AG08395 (cell line): ENCODE measurements at places on chromosomes 12 and 14.

GRCh38 chr12:89976866-89977265 lies 268.2 kb upstream of the ATP2B1 start:
- no peak for DNase-seq

- DNase-seq = no peak
Measured at GRCh38 chr12:32893458-32893857, 3.1 kb downstream of the PKP2 start.

- no peak for DNase-seq
Measured at GRCh38 chr14:97177016-97177415, 379.8 kb downstream of the VRK1 start.

DNA sequence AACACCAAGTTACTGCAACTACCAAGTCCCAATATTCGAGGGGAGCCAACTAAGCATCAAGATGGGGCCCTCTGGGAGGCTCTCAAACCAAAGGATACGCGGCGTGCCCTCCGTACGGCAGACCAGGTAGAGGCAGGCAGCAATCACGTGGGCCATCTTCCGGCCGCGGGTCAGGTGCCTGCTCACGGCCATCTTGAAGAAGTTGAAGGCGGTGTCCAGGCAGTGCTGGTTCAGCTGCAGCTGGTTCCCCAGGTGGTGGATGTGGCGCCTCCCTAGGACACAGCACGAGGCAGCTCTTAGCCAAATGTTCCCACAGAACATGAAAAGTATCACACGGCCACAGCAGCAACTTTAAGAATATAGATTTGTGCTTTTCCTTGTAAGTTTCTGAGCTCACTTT lies 24.3 kb downstream of the BTBD6 start:
- DNase-seq = no peak

- DNase-seq = no peak
Measured at GRCh38 chr12:131583090-131583712, 127.7 kb upstream of the SFSWAP start.

DNA sequence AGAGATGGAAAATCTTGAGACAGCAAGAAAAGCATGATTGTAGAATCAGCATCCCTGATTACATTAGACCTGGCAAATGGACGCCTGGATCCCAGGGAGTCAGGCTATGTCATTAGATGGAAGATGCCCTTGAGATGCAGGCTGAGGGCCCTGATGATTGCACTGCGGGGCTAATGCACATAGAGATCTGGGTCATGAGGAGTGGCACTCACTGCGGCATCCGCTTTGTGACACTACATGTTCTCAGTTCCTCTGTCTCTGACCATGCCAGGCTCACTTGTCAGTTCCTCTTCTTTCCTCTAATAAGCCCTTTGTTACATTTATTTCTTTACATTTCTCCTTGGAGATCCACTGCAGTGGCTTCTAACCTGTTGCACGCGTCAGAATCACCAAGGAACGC lies 70.1 kb upstream of the GPATCH2L start:
- DNase-seq = no peak

DNA sequence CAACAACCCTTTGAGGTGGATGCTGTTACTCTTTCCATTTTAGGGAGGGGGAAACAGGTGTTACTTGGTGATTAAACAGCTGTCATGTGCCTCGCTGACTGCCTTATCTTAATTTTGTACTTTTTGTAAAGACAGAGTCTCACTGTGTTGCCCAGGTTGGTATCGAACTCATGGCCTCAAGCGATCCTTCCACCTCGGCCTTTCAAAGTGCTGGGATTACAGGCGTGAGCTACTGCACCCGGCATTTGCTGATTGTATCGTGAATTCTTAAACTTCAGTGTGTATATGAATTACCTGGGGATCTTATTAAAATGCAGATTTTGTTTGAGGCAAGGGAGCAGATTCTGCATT lies 659 bp downstream of the PSMD9 start:
- no peak for DNase-seq

DNA sequence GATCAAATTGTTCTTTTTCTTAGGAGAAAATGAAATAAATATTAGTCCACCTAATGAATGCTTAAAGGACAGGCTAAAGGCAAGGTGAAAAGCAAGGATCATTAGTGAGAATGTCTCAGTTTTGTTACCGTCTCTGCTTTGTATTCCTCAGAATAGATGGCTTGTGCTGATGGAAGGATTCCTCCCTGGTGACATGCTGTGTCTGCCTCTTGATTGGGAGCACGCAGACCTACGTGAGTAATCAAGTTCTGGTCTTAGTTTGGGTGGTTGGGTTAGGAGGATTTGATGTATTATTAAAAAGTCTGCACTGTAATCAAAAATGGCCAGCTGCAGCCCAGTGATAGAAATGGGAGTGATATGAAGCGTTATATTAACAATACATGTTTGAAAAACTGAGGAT lies 78.8 kb upstream of the RTL1 start:
- DNase-seq = no peak

DNA sequence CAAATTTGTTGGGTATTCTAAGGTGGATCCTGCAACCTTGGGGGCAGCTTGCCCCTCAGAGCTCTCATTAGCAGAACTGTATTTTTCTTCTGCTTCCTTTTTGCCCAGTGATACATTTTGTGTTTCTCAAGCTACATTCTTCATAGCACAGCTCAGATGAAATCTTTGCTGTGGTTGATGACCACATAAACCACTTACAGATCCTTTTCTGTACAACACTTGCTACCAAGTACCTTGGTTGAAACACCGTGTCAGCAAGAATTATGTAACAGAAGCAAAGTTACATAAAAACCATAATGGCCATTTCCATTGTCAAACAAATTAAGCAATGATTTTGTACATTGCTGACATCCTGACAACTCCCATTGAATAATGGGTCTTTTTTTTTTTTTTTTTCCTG lies 9.7 kb upstream of the PLBD1 start:
- no peak for DNase-seq

DNA sequence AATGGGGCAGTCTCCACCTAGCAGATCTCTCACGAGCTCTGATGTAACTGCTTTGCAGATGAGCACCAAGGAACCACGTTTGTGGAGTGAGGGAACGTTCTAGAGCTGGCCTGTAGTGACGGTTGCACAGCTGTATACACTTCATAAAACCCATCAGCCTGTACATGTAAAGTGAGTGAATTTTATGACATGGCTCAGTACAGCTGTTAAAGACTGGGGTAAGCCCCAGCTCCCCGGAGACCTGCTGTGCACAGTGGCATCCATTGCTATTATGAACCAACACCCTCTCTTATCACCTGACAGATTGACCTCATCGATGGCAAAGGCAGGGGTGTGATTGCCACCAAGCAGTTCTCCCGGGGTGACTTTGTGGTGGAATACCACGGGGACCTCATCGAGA lies 20.6 kb downstream of the KMT5A start:
- no peak for DNase-seq

DNA sequence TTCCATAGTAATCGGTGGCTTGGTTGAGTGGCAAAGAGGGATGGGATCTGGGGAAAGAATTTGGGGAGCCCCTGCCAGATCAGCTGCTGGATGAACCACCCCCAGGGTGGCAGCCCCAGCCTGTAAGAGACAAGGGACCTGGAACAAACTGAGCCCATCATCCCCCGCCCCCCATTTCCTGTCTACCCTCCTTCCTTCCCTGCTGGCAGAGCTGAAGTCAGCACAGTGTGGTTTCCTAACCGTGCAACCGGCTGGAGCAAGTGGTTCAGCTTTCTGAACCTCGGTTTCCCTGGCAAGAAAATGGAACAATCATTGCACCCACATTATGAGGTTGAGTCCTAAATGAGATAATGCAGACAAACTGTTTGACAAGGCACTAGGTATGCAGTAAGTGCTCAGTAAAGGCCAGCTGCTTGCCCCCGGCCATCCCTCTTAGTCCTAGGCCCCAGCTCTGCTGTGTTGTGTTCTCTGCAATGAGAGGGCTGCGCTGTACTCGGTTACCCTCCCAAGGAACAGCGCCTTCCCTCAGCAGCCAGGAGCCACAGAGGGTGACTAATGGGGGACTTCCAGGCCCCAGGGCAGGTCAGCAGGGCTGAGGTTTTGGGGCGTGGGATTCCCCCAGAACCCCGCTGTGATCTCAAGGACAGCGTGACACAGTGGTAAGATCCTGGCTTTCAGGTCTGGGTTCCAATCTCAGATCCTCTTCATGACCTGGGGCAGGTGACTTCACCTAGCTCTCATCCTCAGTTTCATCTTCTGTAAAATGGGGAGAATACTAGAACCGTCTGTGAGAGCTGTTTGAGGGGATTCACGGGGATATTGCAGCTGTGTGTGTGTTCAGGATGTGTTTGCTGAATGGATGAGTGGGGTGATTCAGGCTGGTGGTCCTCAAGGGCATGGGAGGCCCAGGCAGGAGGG lies 16.5 kb downstream of the SELPLG start:
- DNase-seq = no peak

- no peak for DNase-seq
Measured at GRCh38 chr12:63777340-63777739, 2.4 kb upstream of the RXYLT1 start.

DNA sequence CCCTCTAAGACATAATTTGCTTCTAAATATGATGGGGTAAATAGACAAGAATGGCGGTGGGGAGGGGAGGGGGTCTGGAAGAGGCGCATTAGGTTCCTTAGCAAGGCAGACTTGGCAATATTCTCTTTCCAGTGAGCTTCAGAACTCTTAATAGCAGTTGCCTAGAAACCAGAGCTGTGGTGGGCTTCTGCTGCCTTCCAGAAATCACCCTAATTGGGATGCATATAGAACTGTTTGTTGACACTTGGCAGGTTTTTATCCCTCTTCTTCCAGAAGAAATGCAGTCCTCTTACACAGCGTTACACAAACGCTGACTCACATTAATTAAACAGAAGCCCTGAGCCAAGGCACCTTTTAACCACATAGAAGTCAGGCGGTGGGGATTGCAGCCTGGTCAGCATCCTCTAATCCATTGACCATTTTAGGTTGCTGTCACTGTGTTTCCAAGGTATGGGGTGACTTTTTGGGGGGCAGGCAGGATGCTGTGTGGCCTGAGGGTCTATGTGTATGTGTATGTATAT lies 114.1 kb downstream of the CCDC60 start:
- DNase-seq = no peak

- peak; percentile 38 for DNase-seq
Measured at GRCh38 chr12:105474672-105475071, 144.2 kb downstream of the C12orf75 start.

DNA sequence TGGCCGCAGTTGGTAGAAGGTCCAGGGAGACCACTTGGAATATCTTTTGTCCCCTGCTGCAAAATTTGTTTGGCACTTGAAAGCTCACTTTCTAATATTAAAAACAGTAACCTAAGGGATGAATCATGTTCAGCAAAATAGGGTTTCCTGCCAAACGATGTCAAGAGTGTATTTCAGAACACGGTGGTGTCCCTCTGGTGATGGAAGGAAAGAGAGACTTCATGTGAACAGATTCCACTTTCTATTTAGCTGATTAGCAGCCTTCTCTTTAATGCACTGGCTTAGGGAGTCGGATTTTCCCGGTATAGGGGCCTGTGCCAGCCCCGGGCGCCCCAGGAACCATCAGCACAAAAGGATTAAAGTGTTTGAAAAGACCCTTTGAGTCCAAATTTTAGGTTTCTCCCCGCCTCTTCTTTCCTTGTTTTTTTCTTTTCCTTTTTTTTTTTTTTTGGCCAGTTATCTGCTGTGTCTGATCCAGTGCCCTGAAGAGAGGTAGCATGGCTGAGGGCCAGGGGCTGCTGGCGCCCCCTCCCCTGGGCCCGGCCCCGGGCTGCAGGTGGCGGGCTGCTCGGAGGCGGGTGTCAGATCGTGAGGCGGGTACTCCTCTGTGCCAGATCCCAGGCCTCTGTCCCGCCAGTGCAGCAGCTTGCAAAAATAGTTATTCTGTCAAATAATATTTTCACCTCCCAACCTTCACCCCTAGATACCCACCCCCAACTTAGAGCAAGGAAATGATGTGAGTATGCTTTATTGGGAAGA lies 88.3 kb downstream of the TESC start:
- no peak for DNase-seq

- DNase-seq = no peak
Measured at GRCh38 chr12:16036073-16036472, 124.9 kb downstream of the DERA start.

DNA sequence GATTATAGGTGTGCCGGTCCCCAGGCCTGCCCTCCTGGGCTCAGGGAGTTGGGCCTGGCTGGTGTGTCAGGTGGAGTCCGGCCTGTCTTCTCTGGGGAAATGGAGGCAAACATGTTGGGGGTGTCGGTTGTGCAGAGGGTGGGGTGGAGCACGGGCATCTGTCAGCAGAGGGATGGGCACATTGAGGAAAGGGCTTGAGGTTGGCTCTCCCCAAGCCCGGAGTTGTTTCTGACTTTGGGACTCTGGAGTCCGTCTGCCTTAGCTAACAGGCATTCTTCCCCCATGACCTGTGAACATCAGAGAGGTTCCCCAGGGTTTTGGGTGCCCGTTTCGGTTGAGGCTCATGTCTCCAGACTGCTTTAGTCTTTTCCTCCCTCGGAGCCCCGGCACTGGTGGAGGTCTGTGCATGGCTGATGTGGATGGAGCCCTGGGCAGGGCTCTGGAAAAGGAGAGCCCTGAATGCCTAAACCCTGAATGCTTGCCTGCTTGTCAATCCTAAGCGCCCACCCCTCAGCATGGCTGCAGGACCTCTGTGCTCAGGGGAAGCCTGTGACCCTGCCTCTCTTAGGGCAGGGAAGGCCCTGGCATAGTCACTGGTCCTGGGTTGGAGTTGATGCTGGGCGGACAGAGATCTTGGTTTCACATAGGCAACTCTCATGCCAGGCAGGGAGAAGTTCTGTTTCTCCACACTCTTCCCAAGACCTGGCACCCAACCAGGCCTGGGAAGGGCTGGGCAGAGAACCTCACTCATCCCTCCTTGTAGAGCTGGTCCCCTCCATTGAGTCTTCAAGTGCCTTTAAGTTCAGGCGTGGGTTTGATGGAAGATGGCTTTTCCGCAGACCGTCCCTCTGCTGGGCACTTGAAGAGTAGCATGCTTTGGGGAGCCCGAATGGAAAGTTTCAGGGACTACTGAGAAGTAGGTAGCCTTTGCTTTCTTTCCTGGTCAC lies 12.9 kb downstream of the NYNRIN start:
- peak; percentile 71 for DNase-seq

DNA sequence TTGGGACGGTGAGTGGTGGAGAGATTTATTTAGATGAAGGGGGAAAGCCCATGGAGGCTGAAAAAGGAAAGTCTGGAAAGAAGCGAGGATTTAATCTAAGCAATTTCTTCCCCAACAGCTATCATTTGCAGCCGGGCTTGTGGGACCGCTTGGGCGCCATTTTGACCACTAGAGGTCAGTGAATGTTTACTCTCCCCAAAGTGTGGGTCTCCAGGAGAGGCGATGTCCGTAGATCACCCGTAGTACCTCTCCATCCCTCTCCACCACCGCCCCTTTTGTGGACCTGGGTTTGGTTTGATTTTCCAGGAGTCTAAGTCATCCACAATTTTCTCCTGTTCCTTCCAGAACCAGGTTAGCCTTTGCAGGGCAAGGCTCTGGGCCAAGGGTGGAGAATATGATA lies 91.2 kb upstream of the PARP11 start:
- no peak for DNase-seq
